ENCODE measurements at places on chromosomes 6 and 20.

DNA sequence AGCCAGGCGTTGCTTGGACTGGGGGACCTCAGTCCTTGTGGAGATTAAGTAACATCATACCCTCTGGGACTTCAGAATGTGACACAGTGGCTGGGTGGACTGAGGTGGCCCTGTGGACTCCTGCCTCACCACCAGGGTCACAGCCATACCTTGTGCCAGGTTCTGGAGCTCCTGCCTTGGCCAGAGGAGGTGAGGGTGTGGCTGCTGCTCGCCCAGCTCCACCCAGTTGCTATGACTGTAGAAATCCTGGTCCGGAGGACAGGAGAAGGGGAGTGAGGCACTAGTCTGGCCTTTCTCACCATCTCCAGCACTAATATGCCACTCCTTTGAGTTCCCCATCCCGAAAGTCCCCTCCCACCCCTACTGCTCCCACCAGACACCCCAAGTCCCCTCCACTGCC is 1.9 kb downstream of the VWA7 start:
- no peak for DNase-seq

- DNase-seq, result no peak
These were observed 13.3 kb downstream of the SLC2A12 start for GRCh38 chr6:134039116-134039515.

- no peak for DNase-seq
These were observed 169.1 kb downstream of the IBTK start for GRCh38 chr6:82078286-82078908.

DNA sequence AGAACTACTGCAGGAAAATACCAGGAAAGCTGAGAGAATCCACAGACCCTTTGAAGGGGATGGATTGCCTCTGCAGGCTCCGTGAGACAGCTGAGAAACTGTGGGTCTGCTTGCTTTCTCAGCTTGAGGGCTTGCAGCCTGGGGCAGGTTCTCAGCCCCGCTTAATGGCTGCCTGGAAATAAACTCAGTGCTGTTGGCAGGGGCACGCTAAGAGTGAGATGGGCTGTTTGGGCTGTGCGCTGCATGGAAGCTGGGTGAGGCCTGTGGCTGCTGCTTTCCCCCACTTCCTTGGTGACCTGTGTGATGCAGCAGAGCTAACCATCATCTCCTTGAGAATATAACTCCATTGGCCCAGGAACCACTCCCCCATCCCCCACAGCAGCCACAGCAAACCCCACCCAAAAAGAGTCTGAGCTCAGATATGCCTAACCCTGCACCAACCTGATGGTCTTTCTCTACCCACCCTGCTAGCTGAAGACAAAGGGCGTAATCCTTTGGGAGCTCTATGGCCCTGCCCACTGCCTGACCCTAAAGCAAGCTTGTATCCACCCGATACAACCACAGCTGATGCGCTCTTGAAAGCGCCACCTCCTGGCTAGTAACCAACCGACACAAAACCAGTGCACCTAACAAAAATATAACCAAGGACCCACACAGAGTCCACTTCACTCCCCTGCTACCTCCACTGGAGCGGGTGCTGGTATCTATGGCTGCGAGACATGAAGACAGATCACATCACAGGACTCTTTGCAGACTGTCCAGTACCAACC is 800.6 kb upstream of the MAP3K7 start:
- no peak for DNase-seq

DNA sequence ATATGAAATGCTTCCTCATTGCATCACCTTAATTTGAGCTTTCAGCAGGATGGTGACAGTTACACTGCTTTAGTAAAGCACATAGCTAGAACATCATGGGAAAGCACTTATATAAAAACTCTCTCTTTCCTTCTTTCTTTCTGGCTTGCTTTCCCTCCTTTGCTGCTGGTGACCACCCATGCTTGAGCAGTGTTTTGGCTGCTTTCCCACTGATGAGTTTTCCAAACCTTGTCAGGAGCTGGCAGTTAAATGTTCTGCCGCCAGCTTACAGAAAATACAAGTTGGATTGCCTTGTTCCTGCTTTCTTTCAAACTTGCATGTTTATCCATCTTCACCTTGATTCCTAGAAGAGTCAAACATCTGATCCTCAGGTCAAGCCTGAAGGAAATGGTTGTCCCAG is 323.9 kb downstream of the FOXA2 start:
- DNase-seq, result no peak

- no peak for DNase-seq
These were observed 349.8 kb upstream of the ARID1B start for GRCh38 chr6:156427345-156427744.

DNA sequence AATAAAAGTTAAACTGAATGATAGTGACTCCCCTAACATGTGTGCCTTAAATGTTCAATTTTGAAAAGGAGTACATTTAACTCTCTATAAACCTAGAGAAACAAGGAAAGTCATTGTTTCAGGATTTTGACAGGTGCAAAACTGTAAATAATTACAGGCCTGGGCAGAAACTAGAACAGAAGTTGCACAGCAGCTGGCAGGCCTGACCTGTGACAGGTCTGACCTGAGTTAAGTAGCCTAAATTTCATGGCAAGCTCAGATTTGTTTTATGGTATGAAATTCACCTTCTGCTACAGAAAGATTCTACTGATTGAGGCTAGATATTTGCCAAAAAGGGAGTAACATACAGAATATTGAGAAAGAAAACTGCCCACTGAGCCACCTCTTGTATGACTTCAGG is 166.1 kb downstream of the CDKAL1 start:
- DNase-seq, result peak; percentile 72

GRCh38 chr6:136037242-136037875 is 185.9 kb downstream of the PDE7B start:
- DNase-seq, result no peak

DNA sequence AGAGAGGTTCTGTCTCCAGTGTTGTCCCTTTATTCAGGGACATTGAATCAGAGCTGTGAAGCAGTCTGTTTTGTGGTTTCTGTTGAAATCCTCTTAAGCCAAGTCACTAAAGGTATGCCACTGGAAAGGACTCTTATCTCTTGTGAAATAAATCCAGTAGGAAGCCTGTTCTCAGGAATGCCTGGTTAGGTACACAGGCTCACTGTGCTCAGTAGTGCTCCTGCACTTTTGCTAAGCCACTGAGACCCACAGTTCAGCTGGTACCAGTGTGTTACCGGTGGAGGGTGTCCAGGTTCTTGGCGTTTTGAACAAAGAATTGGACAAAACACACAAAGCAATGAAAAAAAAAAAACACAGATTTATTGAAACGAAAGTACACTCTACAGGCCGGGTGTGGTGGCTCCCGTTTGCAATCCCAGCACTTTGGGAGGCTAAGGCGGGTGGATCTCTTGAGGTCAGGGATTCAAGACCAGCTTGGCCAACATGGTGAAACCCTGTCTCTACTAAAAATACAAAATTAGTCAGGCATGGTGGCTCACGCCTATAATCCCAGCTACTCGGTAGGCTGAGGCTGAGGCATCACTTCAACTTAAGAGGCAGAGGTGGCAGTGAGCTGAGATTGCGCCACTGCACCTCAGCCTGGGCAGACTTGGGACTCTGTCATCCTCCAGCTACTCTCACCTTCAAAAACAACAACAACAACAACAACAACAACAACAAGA is 186.1 kb downstream of the JARID2 start:
- no peak for DNase-seq

DNA sequence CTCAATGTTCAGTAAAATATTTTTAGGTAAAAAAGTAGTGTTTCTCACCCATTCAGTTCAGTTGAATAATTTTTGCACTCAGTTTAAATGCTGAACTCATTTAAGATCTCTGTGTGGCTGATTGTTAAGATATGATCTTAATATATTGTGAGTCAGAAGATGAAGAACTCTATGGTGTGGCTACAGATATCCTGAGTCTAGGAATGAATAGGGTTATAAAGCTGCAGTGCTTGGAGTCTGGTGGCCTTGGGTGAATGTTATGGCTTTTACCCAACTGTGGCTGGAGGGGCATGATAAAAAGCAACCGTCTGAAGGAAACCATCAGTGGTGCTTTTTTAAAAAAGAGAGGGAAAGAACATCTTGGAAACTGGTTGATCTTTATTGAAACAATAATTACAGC is 65.9 kb downstream of the CCN2 start:
- DNase-seq, result no peak

DNA sequence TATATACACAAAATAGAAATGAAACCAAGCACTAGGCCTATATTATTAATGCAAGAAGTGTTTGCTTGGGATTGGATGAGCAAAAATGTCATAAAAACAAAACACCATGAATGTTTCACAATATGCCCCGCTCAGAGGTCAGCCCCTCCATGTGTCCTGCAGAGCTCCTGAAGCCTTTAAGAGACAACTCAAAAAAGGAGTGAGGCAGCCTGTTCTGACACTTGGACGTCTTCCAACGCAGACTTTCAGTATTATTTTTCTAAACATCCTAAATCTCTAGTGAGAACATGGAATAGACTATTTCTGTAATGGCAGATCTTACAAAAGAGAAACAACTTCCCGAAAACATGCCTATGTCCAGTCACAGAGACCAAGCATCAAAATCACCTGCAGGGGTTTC is 322.6 kb downstream of the PRKN start:
- no peak for DNase-seq

DNA sequence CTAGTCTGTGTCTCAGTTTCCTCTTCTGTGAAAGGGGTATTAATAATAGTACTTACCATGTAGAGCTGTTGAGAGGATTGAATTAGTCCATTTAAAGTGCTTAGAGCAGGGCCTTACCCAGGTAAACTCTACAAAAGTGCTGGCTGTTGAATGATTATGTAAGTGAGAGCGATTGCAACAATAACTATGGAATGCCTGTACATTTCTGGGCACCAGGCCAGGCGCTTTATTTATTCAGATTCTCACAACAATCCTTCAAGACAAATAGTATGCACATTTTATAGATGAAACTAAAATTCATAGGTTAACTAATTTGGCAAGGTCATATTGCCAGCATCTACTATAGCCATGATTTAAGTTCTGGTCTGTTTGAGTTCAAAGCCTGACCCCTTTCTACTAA is 78.3 kb upstream of the MMS22L start:
- no peak for DNase-seq

GRCh38 chr6:166715992-166716391 is 88.9 kb upstream of the RPS6KA2 start:
- DNase-seq, result no peak

DNA sequence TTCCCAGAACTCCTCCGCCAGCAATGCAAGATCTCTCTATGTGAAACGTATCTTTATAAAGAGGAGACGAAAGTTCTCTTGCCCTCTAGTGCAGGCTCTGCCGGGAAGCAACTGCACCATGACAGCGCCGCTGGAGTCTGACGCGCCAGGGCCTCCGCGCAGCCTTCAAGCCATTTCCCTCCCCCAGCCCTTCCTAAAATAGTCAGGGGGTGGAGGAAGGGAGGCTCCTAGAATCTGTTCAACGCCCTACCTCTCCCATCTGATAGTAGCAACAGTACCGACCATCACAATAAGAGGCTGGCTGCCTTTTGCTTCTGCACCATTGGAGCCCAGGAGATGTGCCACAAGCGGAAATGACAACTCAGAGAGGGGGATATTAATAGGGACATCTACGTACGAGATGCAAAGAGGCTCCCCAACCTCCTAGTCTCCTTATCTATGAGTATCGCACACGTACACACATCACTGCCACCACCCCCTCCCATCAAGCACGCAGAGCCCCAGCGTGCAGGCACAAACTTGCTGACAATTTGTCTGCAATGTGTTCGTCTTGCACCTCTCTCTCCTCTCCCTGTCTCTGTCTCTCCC is 1.0 kb downstream of the SYNE1 start:
- DNase-seq, result no peak

GRCh38 chr6:169904051-169904922 is 152.9 kb downstream of the ERMARD start:
- DNase-seq, result no peak

GRCh38 chr6:118649918-118650581 is 1.3 kb downstream of the CEP85L start:
- DNase-seq, result no peak

- DNase-seq, result peak; percentile 58
These were observed 20.4 kb upstream of the SERINC1 start for GRCh38 chr6:122491919-122492555.

GRCh38 chr20:22977047-22977785 is 57.9 kb upstream of the SSTR4 start:
- DNase-seq, result no peak

DNA sequence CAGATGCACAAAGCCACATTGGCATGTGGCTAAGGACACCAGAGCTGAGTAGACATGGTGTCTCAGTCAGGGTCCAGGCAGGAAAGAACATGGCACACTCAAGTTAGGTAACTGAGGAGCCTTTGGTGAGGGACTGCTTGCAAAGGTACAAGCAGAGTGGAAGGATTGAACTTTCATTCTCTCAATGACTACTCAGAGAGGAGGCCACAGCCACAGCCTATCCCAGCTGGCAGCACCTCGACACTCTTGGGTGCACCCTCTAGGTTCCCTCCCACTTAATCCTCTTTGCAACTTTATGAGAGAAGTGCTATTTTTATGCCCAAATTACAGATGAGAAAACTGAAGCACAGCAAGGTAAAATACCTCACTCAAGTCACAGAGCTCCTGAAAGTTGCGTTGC is 73.4 kb downstream of the ISM1 start:
- DNase-seq, result no peak

- no peak for DNase-seq
These were observed 684.6 kb downstream of the DOK5 start for GRCh38 chr20:55160037-55160436.

GRCh38 chr6:137873273-137873762 is 6.3 kb downstream of the TNFAIP3 start:
- no peak for DNase-seq

DNA sequence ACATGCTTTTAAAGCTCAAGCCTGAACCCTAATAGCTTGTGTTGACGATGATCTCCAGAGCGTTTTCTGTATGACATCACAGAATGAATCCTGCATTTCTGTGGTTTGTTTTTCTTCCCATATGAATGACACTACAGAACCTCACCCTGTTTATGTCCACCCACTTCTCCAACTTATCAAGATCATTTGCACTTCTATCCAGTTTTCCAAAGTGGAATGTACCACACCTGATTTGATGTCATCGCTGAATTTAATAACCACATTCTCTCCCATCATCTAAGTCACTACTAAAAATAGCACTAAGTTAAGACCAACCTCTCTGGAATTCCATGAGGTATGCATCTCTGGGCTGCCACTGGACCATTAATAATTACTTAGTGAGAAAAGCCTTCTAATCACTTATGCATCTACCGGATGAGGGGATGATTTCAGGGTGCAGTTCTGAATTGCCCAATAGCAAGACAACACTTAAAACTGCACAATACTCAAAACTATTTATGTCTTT is 33.3 kb upstream of the CITED2 start:
- DNase-seq, result no peak

- DNase-seq, result no peak
These were observed 32.2 kb upstream of the ERVFRD-1 start for GRCh38 chr6:11143394-11144371.

GRCh38 chr20:10920396-10920795 is 246.6 kb upstream of the JAG1 start:
- DNase-seq, result no peak
